ENCODE measurements at places on chromosomes 1 and 21. TPM values are rescaled to one million over a fixed set of nuclear protein-coding genes. Genes with fewer than 3 reads are reported as not detected.

IVL gene
- polyA plus RNA-seq = not detected

SDC3 gene
- polyA plus RNA-seq = 28.0 TPM

- no peak overlapping the region for H3K27ac ChIP-seq
- H3K4me1 ChIP-seq = no peaks in the 10 kb centered on the region
- H3K27me3 ChIP-seq = no peaks in the 10 kb centered on the region
- no peaks in the 10 kb centered on the region for H3K36me3 ChIP-seq
- H3K4me3 ChIP-seq = no peak overlapping the region
Measured at GRCh38 chr1:241357366-241358340, 648 bp upstream of the RGS7 start.

GRCh38 chr1:70256664-70257063, 35.5 kb downstream of the SRSF11 start:
- DNase-seq = no peak
- no peak overlapping the region for H3K27ac ChIP-seq
- no peaks in the 10 kb centered on the region for H3K27me3 ChIP-seq
- H3K36me3 ChIP-seq = no peaks in the 10 kb centered on the region

GRCh38 chr1:242800521-242800920, 276.0 kb upstream of the PLD5 start:
- H3K27ac ChIP-seq = no peak overlapping the region
- H3K27me3 ChIP-seq = no peaks in the 10 kb centered on the region
- no peaks in the 10 kb centered on the region for H3K36me3 ChIP-seq
- no peaks in the 10 kb centered on the region for H3K4me1 ChIP-seq
- H3K4me3 ChIP-seq = no peak overlapping the region
- DNase-seq = no peak

GRCh38 chr1:70509996-70510876, 99.2 kb downstream of the CTH start:
- no peak overlapping the region for H3K27ac ChIP-seq
- DNase-seq = no peak
- H3K27me3 ChIP-seq = no peaks in the 10 kb centered on the region

DNA sequence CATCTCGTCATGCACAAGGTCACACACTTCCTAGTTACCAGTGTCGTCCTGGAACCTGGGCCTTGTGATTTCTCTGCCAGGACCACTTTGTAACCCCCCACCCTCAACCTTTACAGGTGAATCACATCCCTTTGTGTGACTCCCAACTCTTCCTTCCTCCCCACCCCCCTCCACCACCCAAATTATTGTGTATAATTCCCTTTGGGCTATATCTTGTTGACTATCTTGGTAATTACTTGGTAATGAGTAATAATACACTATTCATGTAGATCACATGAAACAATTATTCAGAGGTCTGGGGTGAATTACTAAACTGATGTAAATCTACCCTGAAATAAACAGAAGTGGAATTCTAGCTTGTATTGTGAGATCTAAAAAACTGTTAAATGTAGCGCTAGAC, 1.7 kb downstream of the KCNK1 start:
- peak overlapping the region; percentile 49 for H3K4me3 ChIP-seq
- H3K4me1 ChIP-seq = peaks cover 8% of the 10 kb centered on the region
- H3K36me3 ChIP-seq = no peaks in the 10 kb centered on the region
- no peak for DNase-seq

- peak overlapping the region; percentile 92 for H3K27ac ChIP-seq
- DNase-seq = no peak
- H3K36me3 ChIP-seq = no peaks in the 10 kb centered on the region
- peak overlapping the region; percentile 44 for H3K4me3 ChIP-seq
- H3K4me1 ChIP-seq = peaks cover 18% of the 10 kb centered on the region
- H3K27me3 ChIP-seq = no peaks in the 10 kb centered on the region
Measured at GRCh38 chr1:162632698-162633080, 425 bp downstream of the DDR2 start.

DNA sequence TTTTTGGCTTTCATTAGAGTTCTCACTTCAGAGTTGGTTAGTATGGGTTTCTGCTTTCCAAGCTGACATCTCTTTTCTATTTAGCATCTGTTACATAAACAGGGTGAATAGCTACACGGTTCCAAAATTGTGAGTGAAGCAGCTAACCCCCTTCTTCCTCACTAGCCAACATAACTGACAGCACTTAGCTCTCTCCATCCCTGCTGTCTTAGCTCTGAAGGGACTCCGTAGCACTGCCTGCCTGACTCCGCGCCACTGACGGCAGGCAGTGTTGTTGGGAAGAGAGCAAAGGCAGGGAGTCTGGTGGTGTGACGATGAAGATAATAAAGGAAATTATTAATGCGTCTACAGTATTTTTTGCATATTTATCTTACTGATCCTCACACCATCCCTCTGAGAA, 247.0 kb downstream of the PTBP2 start:
- no peaks in the 10 kb centered on the region for H3K36me3 ChIP-seq
- no peak overlapping the region for H3K4me3 ChIP-seq
- no peak for DNase-seq
- no peaks in the 10 kb centered on the region for H3K27me3 ChIP-seq
